ENCODE measurements at places on chromosomes 3 and 15.
A peak's percentile ranks its signal among the peaks of the same experiment; 100 is the strongest.

- DNase-seq, result no peak
Measured at GRCh38 chr3:139434764-139435307, 41.5 kb downstream of the RBP2 start.

DNA sequence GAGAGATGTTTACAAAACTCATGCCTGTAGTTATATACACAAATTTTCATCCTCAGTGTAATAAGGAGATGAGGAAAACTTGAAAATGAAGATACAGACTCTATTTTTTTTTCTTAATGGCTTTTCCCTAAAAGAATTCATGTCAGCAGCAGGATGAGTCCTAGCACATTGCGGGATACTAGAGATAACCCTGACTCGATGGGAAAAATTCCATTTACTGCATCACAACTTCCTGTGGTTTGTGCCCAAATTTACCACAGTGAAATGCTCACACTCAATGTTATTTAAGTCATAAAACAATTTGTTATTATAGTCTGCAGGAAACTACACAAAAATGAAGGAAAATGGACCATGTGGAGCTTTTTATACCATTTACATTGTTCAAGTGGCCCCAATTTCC lies 581.9 kb upstream of the ZNF717 start:
- no peak for DNase-seq

- DNase-seq, result no peak
Measured at GRCh38 chr15:58344213-58345070, 87.3 kb upstream of the LIPC start.

DNA sequence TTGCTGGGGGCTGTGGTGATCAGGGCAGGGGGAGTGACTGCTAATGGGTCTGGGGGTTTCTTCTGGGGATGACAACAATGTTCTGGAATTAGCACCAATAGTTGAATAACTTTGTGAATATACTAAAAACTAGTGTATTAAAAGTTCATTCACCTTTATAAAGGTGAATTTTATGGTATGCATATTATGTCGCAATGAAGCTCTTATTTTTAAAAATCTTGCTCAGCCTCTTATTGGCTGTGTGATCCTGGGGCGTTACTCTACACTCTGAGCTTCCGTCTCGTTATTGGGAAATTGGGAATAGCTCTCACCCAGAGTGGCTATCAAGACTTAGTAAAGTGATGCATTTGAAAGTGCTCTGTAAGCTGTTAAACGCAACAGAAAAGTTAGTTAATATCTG lies 105.3 kb downstream of the SEC22A start:
- DNase-seq, result no peak

- no peak for DNase-seq
Measured at GRCh38 chr3:167882057-167882667, 146.6 kb downstream of the SERPINI1 start.

- no peak for DNase-seq
Measured at GRCh38 chr15:93219859-93220420, 130.9 kb upstream of the RGMA start.

- no peak for DNase-seq
Measured at GRCh38 chr15:85141726-85142125, 160.1 kb downstream of the PDE8A start.

GRCh38 chr3:141000027-141000663 lies 51.0 kb upstream of the SPSB4 start:
- peak; percentile 48 for DNase-seq

- DNase-seq, result no peak
Measured at GRCh38 chr3:38268522-38268921, 2.9 kb downstream of the SLC22A13 start.

DNA sequence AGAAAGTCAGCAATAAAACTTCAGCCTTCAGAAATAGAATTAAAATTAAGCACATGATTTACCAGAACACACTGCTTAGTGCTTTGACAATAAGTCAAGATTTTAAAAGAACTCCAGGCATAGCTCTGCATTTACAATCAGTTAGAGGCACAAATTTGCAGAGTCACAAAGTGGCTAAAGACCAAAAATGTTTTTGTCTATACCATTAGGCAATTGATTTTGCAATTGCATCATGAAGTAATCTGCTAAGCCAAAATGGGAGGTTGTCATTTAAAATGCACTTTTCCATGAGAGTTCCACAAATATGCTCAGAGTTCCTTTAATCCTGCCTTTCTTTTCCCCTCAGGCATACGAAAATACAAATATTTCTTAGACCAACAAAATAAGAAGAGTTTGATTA lies 10.1 kb upstream of the DCP1A start:
- no peak for DNase-seq

GRCh38 chr3:194082743-194083636 lies 53.0 kb upstream of the HES1 start:
- no peak for DNase-seq

DNA sequence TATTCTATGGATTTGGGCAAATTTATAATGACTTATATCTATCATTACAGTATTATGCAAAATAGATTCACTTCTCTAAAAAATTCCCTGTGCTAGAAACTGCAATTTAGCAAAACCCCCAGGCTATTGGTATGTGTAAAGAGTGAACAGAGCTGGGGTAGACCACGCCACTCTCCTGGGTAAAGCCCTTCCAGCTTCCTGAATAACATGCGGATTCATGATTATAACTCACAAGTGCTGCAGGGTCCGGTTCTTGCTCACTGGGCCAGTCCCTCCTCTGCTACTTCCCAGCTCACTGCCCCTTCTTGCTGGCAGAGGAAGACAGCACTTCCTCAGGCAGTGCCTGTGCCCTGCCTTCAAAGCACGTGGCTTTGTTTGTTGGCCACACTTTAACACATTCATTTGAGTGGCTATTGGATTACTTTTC lies 4.1 kb downstream of the CD80 start:
- DNase-seq, result no peak

DNA sequence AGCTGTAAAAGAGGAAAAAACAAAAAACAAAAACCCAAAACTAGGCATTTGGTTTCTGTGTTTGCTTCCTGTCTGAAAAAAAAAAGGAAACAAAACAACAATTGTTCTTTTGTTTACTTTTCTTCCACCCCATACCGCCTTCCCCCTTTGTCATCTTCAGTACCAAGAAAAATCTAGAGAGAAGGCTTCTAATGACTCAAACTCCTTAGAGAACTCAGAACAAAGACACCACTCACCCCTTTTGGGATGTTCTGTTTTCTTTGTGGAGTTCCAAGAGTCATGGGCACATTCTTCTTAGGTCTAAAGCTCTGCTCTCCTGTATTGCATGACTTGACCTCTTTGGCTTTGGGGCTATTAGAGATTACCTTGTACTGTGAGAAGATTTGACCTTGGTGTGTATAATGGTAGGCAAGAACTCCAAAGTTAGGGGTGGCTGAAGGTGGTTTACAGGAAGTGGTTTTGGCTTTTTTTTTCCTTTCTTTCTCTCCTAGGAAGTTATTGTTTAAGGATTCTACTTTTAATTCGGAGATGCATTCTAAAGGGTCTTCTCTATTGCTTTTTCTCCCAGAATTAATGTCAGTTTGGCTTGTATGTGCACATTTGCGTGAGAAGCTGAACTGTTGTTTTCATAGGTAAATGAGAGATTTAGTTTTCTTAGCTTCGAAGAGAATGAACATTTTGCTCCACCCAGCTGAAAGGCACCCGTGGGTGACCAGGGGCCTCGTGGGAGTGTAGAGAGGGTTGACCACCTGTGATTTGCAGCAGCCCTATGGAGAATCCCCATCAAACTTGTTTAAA lies 39.5 kb upstream of the ZBTB20 start:
- no peak for DNase-seq

GRCh38 chr3:182241766-182242488 lies 530.2 kb downstream of the SOX2 start:
- DNase-seq, result peak; percentile 76

DNA sequence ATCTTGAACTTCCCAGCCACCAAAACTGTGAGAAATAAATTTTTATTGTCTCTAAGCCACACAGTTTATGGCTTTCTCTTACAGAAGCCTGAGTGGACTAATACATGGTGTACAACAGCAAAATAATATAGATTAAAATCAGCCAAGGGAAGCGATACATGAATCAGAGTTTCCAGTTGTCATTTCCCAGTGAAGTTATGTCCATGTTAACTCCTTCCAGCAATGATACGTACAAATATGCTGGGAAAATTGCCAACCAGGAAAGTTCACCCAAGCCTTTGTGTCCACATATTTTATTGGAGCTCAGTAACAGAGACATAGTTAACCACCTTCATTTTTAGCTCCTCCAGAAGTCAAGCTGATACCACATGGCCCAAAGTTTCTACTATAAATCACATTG lies 280.9 kb upstream of the KCNMB2 start:
- no peak for DNase-seq

GRCh38 chr3:134237454-134238145 lies 13.1 kb downstream of the RYK start:
- DNase-seq, result no peak

DNA sequence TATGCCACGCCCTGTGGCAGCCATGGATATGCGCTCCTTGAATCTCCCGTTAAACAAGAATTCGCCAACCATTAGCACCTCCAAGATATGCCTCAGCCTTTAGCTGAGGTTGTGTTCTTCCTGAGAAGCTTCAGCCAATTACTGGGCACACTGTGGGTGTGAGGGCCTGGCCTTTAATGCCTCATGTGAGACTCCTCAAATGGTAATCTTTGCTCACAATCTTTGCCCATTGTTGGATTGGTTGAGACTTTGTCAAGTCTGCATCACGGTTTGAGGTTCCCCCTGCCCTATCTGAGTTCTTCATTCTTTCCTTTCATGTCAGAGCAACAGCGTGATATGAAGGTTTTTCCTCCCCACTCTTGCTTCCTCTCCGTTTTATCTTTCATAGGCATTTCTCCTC lies 108.1 kb upstream of the CCDC54 start:
- no peak for DNase-seq

GRCh38 chr3:127206611-127207516 lies 13.9 kb downstream of the PRR23E start:
- DNase-seq, result no peak

DNA sequence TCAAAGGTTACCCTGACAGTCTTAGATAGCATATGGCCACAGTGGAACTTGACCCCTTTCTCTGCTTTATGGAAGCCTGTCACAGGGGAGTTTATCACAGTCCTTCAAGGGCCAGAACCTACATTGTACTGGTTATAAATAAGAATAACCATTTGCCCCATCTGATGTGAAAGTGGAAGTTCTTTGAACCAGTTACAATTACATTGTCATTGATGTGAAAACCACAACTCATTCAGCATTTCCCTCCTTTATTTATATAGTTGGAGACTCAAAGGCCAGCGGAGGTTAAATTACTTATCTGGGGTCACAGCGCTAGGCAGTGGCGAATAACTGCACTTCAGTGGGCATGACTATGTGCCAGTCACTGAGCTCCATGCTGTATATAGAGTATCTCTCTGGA lies 60.5 kb upstream of the TBC1D5 start:
- DNase-seq, result no peak

DNA sequence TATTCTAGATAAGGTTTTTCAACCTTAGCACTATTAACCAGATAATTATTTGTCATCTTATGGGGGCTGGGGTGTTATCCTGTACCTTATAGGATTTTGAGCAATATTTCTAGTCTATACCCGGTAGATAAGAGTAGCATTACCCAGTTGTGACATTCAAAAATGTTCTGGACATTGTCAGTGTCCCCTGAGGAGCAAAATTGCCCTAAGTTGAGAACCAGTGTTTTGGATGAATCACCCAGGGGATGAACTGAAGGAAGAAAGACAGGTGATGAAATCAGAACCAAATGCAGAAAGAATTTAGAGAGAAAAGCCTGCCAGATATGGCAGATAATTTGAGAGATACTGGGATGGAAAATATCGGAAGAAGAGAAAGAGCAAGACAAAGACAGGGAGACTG lies 58.2 kb downstream of the KCNH8 start:
- no peak for DNase-seq

GRCh38 chr15:99632521-99632920 lies 66.7 kb downstream of the MEF2A start:
- no peak for DNase-seq

DNA sequence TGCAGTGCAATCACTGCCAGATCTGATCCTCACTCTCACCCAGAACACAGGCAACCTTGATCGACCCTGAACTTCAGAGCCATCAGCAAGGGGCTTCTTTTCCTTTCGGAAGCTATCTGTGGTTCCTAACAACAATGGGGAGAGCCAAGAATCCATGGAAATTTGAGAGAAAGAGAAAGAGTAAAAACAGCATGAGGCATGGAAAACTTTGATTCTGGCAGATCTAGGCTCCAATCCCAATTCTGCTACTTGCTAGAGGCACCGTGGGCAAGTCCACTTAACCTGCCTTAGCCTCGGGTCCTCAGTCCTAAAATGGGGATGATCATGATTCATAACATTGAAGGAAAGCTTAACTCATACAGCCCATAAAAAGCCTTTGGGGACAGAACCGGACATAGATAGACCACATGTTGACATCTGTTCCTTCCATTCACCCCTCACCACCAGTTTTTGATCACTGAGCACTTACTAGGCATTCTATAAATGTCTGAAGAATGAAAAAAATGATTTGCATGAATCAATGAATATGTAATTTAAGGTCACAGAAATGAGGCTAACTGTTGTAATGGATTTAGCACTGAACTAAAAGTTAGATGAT lies 605.7 kb upstream of the CFAP20DC start:
- no peak for DNase-seq

GRCh38 chr3:192249516-192249915 lies 477.8 kb downstream of the FGF12 start:
- DNase-seq, result no peak

DNA sequence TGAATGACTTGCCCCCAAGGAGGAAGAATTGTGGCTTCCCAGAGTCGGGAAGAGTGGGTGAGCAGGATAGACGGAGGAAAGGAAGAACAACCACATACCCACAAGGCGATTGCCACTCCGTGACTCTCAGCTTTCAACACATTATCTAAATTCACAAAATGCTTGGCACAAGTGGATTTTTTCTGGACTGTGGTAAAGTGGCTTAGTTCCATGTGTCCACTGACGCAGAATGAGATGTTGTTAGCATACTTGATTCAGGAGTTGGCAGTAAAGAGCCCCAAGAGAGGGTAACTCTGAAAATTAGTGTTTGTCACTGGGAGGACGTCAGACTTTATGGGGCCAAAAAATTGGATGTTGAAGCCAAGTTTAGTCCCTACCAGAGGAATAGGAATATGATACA lies 198.8 kb upstream of the CTNNB1 start:
- DNase-seq, result no peak

GRCh38 chr3:194472290-194472920 lies 14.4 kb downstream of the ATP13A3 start:
- DNase-seq, result no peak

GRCh38 chr3:155778462-155778861 lies 27.6 kb downstream of the C3orf33 start:
- no peak for DNase-seq

GRCh38 chr3:194277786-194278130 lies 73.4 kb downstream of the CPN2 start:
- no peak for DNase-seq

- DNase-seq, result no peak
Measured at GRCh38 chr3:43161684-43162229, 55.9 kb upstream of the POMGNT2 start.

DNA sequence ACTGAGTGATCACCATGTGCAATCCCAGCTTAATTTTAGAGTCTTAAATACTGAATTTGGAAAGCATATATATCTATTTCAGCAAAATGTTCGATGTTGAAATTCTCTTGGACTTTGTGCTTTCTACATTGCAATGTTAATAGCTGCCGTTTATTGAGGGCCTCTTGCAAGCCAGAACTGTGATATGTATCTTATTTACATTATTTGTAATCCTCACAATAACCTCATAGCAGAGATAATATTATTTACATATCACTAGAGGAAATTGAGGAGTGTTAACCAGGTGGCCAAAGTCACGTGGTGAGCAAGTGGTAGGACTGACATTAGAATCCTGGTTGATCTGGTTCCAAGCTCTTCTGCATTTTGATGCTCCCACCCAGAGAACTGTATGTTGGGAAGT lies 254.1 kb downstream of the SLC9A9 start:
- no peak for DNase-seq
